ENCODE measurements at places on chromosomes 4 and X.
A peak's percentile ranks its signal among the peaks of the same experiment; 100 is the strongest.

GRCh38 chrX:147917700-147918695 is 6.3 kb downstream of the FMR1 start:
- no peak for DNase-seq

GRCh38 chr4:154611833-154612232 is 623 bp downstream of the FGG start:
- DNase-seq, result no peak

DNA sequence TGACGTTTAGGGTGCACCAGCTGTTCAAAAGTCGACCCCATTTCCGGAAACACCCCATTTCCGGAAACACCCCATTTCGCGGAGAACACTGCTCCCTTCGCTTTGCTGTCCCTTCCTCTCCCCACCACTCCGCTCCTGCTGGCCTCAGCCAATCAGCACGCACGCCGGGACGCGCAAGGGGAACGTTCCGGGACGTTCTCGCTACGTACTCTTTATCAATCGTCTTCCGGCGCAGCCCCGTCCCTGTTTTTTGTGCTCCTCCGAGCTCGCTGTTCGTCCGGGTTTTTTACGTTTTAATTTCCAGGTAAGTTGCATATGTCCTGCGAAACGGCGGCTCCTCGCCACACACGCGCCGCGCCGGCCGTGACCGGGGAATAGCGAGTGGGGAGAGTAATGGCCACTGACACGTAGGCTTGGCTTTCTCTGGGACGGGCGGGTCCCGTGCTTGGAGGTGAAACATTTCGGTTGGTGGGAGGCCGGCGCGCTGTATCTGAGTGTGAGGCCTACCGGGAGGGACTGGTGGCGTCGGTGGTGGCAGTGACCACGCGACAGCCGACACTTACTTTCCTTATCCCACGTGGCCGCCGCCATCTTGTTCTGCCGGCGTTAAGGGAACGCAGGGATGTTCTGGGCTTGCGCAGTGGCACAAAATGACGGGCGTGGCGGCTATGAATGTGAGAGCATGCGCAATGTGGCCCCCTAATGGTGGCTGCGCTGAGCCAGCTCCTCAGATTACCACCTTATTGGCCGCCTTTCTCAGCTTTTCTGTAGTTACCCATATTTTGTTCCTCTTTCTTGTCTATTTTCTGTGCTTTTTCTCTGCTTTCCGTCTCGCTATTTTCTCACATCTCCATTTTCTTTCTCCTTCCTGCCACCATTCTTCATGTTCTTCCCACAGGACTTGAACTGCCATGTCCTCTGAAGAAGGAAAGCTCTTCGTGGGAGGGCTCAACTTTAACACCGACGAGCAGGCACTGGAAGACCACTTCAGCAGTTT is at the start of gene RBM3:
RBM3 (plus strand) TSS at position 215 of the 997 bp plus-strand sequence; CDS start at position 912, 697 bp downstream.
- peak; percentile 80 for DNase-seq

GRCh38 chr4:144720491-144720890 is 74.5 kb downstream of the HHIP start:
- no peak for DNase-seq

GRCh38 chr4:72473434-72473900 is 95.6 kb downstream of the ADAMTS3 start:
- DNase-seq, result no peak

- no peak for DNase-seq
Observed at GRCh38 chr4:36385951-36386571, 104.6 kb downstream of the DTHD1 start.

DNA sequence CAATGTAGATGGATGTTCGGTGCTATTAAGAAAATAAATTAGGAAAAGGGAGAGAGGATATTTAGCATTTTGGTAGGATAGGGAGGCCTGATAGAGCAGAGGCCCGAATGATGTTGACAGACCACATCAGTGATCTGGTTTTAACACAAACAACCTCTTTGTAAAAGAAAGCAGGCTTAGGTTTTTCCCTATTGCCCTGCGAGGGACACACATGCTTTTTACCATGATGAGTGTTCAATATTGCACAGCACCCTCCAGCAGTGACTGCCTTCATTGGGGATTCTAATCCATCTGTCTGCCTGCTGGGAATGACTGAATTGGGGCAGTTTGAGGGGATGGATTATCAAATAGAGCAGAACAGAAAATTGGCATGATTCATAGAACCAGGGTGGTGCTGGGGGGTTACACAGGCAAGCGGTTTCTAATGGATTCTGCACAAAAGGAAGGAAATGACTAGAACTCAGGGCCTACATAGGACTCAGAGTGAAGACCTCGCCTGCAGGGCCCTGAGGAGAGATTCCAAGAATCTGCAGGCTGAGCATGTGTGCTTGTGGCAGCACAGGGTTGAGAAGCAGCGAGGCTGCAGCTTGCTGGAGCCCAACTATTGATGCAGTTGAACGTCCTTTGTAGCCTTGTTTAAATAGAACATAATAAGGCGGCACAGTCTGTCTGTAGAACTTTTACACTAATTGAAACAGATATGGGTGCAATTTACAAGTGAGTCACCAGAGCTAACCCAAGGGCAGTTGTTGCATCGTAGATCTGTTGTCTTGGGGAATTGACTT is 58.0 kb downstream of the RHOH start:
- DNase-seq, result no peak

GRCh38 chr4:163651761-163652160 is 157.3 kb downstream of the TMA16 start:
- no peak for DNase-seq

- DNase-seq, result no peak
Observed at GRCh38 chr4:153082322-153083301, 121.6 kb upstream of the TRIM2 start.

GRCh38 chr4:20538905-20539304 is 161.4 kb upstream of the PACRGL start:
- no peak for DNase-seq

DNA sequence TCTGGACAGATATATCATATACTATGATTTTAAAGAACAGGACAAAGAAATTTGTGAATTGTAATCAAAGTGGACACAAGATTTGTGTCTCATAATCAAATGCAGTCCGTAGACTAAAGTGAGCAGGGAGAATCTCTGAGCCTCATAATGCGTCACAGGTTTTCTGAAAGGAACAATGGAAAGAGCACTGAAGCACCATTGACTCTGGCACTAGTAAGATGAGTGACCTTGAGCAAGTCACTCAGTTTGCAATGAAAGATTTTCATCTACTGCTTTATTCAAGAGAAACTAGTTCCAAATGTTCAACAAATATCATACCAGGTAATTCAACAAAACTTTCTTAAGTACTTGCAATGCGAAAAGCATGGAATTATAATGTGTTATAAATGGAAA is 315.3 kb downstream of the MAPK10 start:
- DNase-seq, result no peak

GRCh38 chrX:65731684-65732289 is 64.3 kb downstream of the MSN start:
- no peak for DNase-seq

GRCh38 chr4:100369871-100370270 is 148.0 kb downstream of the EMCN start:
- no peak for DNase-seq

DNA sequence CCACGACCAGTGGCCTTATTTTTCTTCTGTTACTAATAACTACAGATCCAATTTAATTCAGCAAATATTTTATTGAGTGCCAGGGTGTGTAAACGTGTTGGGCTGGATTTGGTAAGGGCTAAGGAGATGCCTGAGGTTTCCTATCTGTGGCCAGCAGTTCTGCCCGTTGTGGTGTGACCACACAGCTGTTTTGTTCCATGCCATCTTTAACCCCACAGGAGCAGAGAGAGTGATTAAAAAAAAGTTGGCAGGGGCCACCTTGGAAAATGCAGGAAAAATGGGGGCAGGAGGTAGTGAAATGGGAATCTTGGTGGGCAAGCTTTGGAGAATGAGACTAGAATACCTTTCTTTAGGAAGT is 1.1 kb downstream of the PLAC8 start:
- DNase-seq, result no peak

- DNase-seq, result no peak
Observed at GRCh38 chr4:185219551-185220344, 10.3 kb downstream of the SNX25 start.

DNA sequence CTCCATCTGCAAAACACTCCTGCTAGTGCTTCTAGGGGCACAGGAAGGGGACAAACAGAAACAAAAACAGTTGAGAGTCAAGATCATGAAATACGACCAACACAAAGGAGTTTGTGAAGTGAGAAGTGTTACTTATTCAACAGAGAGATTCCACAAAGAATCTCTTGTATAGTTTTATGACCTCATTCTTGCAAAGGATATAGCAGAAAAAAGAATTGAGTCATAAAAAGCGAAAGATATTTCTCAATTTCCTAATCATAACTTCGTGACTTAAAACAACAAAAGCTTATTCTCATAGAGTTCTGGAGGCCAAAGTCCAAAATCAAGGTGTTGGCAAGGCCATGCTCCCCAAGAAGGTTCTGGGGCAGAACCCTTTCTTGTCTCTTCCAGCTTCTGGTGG is 40.7 kb downstream of the TIGD4 start:
- no peak for DNase-seq

- DNase-seq, result no peak
Observed at GRCh38 chr4:34649716-34650115, 1594.6 kb downstream of the ARAP2 start.

- no peak for DNase-seq
Observed at GRCh38 chr4:83748711-83749110, 212.8 kb downstream of the GPAT3 start.

DNA sequence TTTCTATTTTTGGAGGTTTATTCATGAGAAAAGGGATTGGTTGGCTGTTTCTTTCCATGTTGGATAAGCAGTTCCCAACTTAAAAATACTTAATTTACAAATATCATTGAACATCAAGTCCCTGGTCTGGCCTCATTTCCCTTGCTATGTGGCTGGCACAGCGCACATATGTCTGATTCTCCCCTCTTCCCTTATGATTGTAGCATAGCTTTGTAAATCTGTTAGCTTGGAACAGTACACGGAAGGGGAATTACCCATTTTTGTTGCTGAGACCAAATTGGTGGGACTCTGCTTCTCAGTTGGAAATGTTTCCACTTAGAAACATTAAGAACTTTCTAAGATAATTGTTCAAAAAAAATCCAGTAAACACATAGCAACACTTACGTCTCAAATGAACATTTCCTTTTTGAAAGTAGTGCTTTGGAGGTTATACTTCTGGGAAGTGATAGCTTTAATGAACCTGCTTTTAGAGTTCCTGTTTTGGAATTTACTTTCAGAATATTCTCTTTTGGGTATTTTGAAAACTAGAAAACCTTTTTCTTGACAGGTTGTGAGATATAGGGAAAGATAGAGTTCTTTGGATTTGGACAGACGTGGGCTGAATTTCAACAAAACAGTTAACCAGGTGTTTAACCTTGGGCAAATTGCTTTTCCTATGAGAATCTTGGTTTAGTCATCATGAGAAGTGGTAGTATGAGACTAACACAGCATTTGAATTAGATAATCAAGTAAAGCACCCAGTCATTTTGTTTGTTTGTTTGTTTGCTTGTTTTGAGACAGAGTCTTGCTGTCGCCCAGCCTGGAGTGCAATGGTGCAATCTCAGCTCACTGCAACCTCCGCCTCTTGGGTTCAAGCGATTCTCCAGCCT is 47.3 kb downstream of the STIM2 start:
- no peak for DNase-seq

- DNase-seq, result no peak
Observed at GRCh38 chr4:115596265-115597001, 483.0 kb upstream of the NDST4 start.

- DNase-seq, result no peak
Observed at GRCh38 chr4:108342325-108342970, 173.7 kb upstream of the LEF1 start.

- DNase-seq, result no peak
Observed at GRCh38 chrX:38887222-38887621, 86.0 kb downstream of the MID1IP1 start.

- DNase-seq, result no peak
Observed at GRCh38 chrX:108070891-108071290, 20.5 kb downstream of the PSMD10 start.

DNA sequence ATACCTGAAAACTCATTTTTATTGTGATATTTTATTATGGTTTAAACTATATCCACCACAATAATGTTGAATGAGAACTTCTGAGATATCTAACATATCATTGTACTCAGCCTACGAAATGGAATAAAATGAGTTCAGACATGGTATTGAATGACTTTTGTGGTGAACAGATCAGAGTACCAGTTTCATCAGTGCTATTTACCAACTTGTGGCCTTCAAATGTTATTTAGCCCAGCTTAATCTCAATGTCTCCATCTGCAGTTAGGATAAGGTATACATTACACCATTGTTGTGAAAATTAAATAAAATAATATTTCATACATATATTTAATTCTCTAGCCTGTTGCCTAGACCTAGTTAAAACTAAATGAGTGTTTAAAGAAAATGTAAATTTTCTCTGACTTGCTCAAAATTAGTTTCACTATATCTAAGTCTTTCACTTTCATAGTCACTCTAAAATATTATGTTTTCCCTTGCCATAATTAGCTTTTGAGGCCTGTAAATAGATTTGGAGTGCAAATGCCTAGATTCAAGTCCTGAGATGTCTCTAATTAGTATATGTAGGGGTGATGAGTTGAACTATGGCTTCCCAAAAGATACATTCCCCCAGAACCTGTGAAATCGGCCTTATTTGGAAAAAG is 594.2 kb downstream of the STPG2 start:
- DNase-seq, result no peak

DNA sequence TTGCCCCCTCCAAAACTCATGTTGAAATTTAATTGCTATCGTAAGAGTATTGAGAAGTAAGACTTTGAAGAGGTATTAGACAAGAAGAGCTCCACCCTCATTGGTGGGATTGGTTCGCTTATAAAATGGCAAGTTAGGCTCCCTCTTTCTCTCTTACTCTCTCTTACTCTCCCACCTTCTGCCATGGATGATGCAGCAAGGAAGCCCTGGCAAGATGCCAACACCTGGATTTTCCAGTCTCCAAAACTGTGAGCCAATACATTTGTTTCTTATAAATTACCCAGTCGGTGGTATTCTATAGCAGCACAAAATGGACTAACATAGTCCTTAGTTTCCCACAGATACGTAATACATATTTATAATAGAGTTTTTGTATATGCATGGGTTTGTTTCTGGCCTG is 119.4 kb downstream of the DDIT4L start:
- no peak for DNase-seq

- no peak for DNase-seq
Observed at GRCh38 chr4:183770906-183771305, 111.8 kb downstream of the TRAPPC11 start.

DNA sequence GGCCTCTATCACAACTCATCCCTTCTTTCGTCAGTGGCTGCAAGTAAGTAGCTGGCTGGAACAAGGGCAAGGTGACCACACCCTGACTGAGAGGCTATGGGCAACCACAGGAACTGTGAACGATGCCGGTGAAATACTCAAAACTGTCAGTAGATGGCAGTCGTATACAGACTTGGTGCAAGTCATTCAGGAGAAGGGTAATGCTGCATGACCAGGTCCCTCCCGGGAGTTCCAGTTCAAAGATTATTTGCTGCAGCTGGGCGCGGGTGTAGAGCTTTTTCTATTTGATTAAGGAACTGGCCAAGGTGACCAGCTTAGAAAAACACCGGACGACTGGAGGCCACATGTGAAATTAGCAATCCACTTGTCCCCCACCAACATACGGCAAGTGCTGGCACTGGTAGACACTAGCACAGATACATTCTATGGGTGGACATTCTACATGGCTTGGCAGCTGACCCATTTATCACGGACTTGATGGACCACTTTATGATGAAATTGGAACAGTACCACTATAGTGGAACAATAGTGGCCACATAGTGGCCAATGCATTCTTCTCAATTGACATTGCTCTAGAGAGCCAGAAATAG is 726.6 kb downstream of the TRAM1L1 start:
- DNase-seq, result no peak
